ENCODE measurements at places on chromosomes 5 and 9.

DNA sequence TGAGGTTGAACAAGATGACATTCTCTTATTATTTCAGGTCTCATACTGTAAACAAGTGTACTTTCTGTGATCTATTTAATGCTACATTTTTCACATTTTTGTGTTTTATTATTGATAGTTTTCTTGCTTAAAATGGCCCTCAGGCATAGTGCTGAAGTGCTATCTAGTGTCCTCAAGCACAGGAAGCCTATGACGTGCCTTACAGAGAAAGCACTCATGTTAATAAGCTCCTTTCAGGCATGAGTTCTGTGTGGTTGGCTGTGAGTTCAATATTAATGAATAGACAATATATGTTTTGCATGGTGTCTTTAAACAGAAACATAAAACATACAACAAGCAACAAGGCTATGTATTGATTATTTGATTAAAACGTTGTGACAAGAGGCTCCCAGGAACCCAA is 450.1 kb downstream of the PLK2 start:
- no peak for DNase-seq

DNA sequence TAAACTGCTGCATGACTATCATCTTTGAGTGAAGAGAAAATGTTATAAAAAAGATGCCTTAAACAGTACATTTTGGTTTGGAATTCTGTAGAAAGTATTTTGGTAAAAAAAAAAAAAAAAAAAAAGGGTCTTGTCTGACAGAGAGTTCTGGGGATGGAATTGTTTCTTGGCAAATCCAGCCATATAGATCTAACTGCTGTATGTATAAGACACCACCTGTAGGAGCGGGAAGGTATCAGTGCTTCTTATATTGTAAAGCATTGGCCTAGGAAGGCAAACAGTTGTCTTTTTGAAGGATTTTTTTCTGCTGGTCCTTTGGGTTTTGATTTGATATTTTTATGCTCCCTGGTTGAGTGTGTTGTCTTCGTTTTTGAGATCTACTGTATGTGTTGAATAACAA is 2.8 kb downstream of the PURA start:
- no peak for DNase-seq

- peak; percentile 57 for DNase-seq
Observed at GRCh38 chr9:88583901-88584596, 49.1 kb downstream of the NXNL2 start.

DNA sequence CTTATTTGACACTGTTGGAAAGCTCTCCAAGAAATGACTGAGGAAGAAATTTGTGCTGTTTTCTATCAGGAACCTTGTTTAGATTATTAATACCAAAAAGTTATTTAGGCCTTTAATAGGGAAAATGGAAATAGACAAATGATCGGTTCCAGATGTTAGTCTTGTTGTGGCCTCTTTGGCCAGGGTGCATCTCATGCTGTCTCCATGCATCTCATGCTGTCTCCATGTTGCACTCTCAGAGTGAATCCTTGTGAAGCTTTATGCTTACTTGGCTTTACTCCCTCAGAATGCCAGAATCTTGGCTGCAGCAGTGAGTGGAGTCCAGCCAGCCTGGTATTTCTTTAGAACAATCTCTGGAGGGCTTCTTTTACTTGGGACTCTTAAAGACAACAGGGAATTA is 185.5 kb downstream of the ARHGAP26 start:
- no peak for DNase-seq

DNA sequence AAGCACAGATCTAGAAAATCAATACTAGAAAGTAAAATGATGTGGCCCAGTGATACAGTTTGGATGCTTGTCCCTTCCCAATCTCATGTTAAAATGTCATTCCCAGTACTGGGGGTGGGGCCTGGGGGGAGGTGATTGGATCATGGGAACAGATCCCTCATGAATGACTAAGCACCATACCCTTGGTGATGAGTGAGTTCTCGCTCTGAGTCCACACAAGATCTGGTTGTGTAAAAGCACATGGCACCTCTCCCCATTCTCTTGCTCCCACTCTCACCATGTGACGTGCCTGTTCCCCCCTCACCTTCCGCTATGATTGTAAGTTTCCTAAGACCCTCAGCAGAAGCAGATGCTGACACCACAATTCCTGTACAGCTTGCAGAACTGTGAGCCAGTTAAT is 234.2 kb upstream of the CDH6 start:
- DNase-seq: no peak

DNA sequence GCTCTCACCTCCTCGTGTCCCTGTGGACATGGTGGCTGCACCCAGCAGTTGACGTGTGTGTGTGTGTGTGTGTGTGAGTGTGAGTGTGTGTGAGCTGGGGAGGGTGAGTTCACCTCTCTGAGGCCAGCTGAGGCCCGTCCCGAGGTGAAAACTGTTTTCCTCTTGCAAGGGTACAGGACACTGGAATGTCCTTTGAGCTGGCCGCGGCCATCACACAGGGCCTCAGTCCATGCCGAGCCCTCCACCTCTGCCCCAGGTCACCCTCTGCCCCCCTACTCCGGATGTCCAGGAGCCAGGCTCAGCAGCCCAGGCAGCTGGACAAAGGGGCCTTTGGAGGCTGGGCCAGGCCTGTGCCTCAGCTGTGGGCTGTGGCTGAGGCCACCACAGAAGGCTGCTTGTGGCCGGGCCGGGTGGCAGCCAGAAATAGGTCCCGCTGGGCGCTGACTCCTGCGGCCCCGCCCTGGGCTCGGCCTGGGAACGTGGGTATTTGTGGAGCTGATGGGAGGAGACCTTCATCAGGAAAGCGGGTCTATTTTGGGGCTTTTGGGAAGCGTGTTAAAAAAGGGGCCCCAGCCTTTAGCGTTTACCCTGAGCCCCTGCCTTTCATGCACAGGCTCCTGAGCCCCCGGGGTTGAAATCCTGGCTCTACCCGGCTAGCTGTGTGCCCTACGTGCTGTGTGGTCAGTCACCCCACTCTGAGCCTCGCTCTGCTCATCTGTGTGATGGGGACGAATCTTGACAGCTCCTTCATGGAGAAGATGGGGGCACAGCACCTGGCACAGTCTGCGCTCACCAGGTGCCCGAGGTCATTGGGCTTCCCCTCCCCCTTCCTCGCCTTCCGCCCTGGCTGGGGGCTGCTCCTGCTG is 75.1 kb upstream of the IER5L start:
- no peak for DNase-seq

GRCh38 chr9:8365466-8366160 is 566.0 kb upstream of the DMAC1 start:
- DNase-seq: peak; percentile 39

DNA sequence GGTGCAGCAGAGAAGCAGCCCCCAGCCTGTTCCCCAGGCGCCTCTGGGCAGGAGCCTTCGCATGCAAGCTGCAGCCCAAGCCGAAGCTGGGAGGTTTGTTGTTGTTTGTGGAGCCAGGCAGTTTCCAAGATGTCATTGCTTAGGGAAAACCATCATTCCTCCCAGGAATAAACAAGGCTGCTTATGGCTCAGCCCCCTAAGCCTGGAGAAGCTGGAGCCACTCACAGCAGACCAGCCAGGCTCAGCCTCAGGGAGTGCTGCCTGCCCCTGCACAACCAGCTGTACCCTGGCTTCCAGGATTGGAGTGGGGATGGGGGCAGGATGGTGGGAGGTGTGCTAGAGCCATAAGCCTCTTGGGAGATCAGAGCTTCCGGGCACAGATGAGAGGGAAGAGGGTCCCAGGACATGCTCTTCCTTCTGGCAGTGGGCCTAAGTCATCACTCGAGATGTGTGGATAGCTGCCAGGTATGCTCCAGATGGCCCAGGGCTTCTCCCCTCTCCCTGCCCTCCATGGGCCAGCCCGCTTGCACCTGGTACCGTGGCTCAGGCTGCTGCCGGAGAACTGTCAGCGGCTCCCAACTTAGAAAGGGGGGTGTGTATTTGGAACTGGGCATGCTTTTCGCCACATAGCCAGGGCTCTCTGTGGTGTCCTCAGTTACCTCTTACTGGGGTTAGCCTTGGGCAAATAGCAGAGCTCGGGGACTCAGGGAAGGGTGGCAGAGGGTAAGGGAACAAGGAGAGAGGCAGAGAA is 105.2 kb downstream of the RGS3 start:
- peak; percentile 58 for DNase-seq

GRCh38 chr9:17613758-17614157 is 34.9 kb downstream of the SH3GL2 start:
- peak; percentile 92 for DNase-seq

DNA sequence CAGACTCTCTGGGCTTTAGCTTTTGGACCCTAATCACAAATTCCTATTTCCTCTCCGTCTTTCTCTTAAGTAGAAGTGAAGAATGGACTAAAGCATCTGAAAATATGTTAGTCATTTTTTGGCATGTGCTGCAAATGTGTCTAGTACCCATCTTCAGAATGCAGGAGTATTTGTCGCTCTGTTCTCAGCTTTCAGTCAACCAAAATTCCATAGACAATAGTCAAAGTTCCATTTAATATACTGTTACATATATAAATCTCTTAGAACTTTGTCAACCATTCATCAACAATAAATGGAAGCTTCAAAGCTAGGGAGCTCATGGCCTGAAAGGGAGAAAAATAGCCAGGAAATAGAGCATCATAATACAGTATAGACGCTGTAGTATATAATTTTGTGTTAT is 509.4 kb downstream of the BNC2 start:
- DNase-seq: no peak

DNA sequence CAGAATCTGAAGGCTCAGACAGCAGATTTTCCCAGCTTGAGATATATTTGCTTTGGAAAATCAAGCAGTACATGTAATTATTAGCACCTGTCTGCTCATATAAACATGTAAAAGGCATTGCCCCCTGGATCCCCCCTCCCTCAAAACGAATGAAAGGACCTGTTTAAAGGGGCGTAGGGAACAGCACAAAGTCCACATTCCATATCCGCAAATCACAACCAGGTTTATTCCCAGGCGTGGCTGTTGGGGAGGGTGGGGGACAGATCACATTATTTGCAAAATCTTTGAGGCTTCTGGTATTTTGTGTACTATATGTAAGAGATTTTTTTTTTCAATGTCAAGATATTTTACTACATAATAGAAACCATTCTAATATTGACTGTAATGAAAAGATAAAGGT is 8.7 kb upstream of the MRPS2 start:
- DNase-seq: no peak

DNA sequence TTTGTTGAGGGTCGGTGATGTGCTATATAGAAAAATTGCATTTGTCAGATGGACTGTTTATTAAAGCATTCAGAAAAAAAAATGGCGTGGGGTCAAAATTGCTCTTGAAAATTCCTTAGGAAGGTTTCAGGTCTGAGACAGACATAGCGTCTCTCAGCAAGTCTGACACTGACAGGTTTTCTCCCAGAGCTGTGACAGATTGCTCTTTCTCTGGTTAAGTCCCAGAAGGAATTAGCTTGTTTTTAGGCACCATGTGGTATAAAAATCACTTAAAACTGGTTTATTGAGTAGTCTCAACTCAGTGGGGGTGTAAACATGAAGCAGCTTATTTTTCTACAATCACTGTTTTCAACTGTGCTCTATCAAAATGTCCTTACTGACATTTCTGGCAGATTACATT is 1379.8 kb downstream of the MAT2B start:
- DNase-seq: no peak

DNA sequence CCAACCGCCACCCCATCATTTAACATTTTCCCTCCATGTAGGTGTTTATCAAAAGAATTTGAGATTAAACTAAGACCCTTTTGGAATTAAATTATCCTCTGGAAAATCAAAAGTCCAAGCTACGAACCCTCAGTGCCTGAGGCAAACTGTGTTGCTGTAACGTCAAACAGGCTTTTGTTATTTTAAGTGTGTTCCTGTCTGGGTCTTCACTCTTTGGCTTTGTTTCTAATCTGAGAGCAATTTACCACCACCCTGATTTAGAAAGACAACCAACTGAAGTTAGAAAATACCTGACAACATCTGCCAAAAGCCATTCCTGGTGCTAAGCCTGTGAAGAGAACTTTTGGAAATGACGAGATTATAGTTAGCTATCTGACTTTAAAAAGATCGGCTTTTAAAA is 199.9 kb downstream of the DIRAS2 start:
- no peak for DNase-seq

DNA sequence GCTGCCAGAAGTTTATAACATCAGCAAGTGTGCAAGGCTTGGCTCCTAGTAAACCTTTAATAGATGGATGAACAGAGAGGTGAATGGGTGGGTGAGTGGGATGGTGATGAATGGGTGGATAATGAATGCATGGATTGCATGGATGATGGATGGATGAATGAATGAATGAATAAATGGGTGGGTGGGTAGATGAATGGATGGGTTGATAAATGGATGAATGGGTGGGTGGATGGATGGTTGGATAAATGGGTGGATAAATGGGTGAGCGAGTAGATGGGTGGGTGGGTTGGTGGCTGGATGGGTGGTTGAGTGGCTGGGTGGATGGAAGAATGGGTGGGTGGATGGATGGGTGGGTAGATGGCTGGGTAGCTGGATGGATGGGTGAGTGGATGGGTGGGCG is 28.5 kb upstream of the CEP72 start:
- no peak for DNase-seq

DNA sequence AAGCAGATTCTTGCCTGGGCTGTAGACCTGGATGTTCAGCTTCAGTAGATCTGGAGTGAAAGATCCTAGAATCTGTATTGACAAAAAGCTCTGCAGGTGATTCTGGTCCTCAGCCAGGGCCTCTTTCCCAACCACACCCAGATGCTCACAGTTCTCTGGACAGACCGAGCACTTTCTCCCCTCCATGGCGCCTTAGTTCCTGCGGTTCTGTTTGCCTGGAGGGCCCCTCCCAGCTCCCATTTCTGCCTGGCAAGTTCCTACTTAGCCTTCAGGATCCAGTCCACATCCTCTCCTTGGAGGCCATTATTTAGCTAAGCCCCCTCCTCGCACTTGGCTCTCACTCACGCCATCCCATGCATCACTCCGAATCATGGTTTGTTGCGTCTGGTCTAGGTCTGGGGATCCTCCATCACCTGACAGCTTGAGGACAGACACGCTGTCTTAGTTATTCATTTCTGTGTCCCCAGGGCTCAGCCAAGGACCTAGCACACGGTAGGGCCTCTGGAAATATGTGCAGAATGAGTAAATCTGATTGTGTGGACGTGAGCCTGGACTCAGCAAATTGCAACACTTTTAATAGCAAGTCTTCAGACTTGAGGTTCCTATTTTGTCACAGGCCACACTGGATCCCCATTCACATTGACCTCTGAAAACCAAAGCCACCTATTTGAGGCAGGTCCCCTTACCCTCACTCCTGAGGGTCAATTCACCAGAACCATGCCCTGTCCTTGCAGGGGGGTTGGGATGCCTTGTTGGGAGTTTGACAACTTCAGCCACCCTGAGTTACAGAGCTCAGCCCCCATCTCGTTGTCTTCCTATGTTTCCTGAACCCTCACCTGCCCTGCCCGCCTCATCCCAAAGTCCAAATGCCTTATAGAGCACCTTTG is 50.7 kb downstream of the COL15A1 start:
- DNase-seq: no peak

DNA sequence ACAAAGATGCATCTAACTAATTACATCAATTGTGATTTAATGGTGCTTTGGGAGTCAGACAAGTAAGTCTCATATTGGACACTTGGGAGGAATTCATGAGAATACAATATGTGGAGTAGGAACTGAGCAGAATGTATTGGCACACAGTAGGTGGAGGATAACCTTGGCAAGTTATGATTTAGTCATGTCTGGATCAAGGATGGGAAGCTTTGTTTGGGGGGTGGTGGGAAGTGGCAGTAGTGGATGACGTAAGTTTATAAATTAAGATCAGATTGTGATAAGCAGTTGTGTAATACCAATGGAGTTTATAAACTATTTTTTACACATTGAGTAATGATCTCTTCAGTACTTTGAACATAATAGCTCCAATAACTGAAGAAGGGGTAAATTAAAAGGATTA is 67.0 kb downstream of the SGCD start:
- DNase-seq: no peak
